Aorta (tissue), 5 donors: ENCODE measurements at places on chromosomes 1 and 21.
A peak's percentile ranks its signal among the peaks of the same experiment; 100 is the strongest.

DNA sequence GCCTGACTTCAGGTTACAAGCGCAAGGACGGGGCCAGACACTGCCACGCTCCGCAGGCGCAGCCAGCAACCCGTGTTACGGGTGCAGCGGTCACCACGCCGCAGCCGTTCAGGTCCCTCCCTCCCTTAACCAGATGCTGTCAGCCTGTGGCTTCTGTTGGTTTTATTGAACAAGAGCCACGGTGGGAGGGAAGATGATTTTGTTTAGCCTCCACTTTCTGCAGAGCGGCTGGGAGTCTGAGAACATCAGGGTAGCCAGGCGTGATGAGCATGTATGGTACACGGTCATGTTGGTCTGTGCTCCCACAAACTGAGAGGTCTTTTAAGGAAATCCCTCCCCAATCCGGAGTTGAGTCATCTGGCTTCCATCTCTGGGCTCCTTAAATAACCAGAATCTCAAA is 18.5 kb upstream of the ADARB1 start:
- DNase-seq: no peak

- peak; percentile 57 for DNase-seq
Observed at GRCh38 chr1:209675565-209676154, 448 bp downstream of the G0S2 start.

DNA sequence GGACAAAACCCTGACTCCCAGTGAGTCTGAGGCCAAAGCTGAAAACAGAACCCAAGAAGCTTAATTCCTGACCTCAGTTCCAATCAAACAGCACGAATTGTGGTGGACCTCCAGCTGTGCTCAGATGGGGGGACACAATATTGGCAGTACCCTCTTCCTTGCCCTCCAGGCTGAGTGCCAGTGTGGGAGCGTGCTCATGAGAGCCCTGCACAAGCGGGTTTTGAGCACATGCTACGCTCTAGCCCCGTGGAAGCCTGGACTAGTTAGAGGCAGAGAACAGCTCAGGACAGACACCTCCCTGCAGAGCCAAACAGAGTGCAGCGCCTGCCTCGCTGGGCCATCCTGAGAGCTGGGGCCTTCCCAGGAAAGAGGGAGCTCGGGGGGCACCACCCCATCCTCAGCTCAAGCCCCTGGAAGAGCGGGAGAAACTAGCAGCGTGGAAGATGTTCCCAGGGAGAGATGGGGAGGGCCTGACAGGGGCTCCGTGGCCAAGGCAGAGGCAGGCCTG is 2.8 kb upstream of the SLC25A34 start:
- DNase-seq: no peak

DNA sequence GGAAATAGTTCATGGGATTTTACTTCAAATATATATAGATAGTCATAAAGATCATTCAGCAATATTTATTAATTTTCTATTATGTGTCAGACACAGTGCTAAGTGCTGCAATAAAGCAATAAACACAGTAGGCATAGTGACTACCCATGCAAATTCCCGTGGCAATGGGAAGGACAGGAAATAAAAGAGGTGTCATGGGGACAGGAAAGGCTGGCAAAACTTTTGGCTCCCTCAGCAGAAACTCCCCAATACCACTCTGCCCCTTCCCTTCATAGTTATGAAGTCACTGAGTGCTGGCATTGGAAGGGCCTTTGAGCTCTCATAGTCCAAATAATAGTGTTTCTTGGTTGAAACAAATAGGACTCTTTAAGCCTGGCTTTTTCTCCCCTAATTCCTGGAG is 104.4 kb upstream of the DPT start:
- no peak for DNase-seq

DNA sequence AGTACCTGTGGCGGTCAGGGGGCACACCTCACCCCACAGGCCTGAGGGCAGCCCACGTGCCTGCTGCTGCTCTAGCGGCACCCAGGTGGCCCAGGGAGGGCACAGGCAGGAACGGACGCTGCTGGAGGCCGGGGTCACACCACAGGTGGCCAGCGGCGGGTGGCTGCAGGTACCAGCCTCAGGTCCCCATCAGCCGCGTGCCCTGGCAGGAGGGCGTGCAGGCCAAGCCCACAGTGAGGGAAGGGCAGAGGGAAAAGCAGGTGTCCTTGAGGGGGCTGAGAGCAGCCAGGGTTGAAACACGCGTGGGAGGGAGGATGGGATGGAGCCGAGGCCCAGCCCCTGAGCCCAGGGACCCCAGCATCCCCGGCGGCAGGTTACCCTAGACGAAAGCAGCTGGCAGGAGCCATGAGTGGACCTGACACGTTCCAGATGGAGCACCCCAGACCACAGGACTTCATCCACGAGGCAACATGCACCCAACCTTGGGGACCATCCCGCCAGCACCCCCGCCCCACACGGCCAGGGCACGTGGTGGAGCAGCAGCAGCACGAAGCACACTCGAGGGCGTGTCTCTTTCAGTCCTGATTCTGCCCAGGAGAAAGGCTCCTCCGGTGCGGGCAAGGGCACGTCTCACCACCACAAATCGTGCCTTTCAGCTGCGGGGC is 3.7 kb downstream of the SLC19A1 start:
- peak; percentile 44 for DNase-seq
